Lower leg skin (tissue), 4 donors: ENCODE measurements at places on chromosomes 3 and 15. TPM values are rescaled to one million over a fixed set of nuclear protein-coding genes. Genes with fewer than 3 reads are reported as not detected.
A peak's percentile ranks its signal among the peaks of the same experiment; 100 is the strongest.

DNA sequence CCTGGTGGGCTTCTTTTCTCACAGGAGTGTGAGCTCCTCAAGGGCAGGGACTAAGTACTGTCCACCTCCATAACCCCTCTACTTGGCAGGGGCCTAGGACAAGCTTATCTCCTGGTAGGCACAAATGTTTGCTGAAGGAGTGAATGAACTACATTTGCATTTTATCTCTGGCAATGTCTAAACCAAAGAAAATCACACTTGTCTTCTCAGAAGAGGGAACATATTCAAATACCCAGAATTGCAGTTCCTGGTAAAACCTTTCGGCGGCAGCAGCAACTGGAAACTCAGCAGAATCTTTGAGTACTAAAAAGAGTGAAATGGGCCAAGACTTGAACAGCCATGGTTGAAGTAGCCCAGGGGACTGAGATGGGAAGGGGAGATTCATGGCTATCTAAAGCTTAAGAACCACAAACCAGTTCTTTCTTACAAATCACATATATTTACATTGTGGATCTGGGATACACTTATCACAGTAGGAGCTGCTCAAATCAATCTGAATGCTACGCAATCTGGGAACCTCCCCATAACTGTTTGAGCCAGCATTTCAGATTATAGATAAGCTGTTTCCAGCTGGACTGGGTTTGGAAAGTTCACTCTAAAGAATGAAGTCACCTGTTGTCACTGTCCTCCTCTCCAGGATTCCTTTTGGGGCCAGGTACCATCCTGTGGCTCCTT, 18.7 kb upstream of the PTPN9 start:
- no peak for DNase-seq

- DNase-seq: no peak
These were observed 854.4 kb downstream of the SQOR start for GRCh38 chr15:46489276-46489675.

GRCh38 chr15:40429068-40429710, 11.6 kb upstream of the BAHD1 start:
- no peak for DNase-seq

Gene MESD
- 18.3 TPM for total RNA-seq

- no peak for DNase-seq
These were observed 412.0 kb downstream of the FHIT start for GRCh38 chr3:60839246-60839645.

GRCh38 chr15:90230610-90231009, 3.1 kb downstream of the CIB1 start:
- no peak for DNase-seq

Gene SKOR1
- 1.2 TPM for total RNA-seq

GRCh38 chr15:73687351-73687750, 3.2 kb downstream of the CD276 start:
- DNase-seq: no peak

DNA sequence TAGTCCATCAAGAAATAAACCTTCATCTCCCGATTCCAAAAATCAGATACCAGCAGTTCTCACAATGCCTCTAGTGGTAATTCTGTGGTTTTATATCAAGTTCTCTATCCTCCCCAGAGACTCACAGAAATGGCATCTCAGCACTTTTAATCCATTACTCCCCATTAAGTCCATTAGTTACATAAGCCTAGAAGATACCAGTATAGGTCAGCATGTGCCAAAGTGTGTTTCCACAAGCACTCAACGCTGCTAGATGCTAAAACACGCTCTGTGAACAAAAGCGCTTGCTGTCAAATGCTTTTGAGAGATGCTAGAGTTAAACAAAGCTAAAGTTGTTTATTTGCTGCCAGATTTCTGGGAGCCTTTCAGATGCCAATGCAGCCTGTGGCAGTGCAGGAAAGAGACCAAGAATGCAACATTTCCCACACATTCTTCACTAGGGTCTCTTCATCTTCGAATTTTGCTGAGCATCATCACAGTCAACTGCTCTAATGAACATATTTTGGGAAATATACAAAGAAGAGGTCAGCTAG, 918.8 kb upstream of the CFAP20DC start:
- DNase-seq: no peak

DNA sequence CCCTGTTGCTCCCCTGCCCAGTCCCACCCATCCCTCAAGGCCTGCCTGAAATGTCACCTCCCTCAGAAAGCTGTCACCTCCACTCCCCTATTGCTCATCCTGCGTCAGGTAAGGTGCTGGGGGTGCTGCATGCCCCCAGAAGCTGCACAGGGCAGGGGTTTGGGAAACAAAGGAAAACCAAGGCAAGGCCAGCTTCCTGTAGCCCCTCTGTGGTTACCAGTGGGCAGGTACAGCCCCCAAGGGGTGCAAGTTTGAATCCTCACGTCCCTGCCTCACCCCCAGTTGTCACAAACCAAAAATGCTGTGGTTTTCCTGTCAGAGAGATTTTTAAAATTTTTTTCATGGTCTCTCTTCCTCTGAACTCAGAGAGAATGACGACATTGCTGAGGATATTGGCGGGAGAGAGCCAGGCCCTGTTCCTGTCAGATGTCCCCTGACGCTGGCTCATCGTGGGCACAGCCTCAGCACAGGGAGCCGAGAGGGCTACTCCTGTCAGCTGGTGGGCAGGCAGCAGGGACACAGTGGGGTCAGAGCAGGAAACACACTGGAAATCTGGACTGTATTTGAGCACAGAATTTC, 27.0 kb downstream of the PSTPIP1 start:
- DNase-seq: no peak

GRCh38 chr3:184261270-184261853, at the start of gene CAMK2N2:
Gene CAMK2N2, minus strand, starts transcription at chr3:184261553. Its CDS starts 268 bp downstream, at chr3:184261285.
- DNase-seq: no peak

GRCh38 chr3:69532547-69533224, 146.8 kb upstream of the FRMD4B start:
- no peak for DNase-seq

GRCh38 chr3:16929311-16929710, 44.6 kb downstream of the PLCL2 start:
- no peak for DNase-seq

- peak; percentile 60 for DNase-seq
These were observed 81.7 kb downstream of the CD47 start for GRCh38 chr3:108008931-108009639.

Gene UQCC5
- total RNA-seq: 1.3 TPM

Gene CYP1A2
- not detected for total RNA-seq

Gene DNAJC17
- total RNA-seq: 53.1 TPM

- no peak for DNase-seq
These were observed 595 bp downstream of the PDCD7 start for GRCh38 chr15:65132878-65133547.

DNA sequence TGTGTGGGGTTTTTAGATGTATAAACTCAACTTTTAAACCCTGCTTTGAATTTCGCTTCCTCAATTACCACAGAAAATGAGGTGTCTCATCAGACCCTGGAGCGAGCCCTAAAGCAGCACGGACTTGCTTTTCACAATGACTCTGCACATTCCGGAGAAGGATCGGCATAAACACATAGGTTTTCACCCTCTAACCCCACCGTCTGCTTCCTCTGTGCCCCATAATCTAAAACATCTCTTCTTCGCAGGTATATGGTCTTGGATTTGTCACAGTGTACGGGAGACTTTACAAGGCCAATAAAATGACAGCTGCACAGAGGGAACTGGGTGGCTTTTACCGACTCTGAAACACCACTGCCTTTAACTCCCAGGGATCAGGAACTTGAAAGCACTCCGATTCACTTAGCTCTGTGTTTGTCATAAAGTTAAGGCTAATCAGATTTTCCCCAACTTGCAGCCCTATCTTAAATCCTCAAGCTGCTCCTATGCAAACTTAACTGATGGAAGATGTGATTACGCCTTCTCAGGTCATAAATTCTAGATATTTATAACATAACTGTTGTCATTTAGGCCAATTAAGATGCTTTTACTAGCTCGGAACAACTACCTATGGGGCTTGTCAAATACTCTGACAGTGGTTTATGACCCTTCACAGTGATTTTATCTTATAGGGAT, 133.4 kb upstream of the WNT5A start:
- DNase-seq: no peak

GRCh38 chr3:100151024-100151707, 36.9 kb upstream of the FILIP1L start:
- no peak for DNase-seq

DNA sequence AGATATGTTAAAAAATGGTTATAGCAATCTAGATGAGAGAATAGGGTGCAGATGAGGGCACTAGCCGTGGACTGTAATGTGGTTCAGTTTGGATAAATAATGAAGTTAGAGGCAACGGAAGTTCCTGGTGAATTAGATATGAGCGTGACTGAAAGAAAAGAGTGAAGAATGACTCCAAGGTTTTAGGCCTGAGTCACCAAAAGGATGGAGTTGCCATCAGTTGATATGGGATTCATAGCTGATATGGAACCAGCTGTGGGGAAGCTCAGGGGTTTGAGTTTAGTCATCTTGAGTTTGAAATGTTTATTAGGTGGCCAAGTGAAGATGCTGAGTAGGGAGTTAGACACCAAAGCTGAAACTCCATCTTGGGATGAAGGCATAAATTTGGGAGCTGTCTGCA, 66.2 kb downstream of the SSR3 start:
- DNase-seq: no peak

GRCh38 chr3:79250746-79251145, 517.1 kb downstream of the ROBO1 start:
- DNase-seq: no peak

Gene CACNA1D
- total RNA-seq: 3.9 TPM

Gene GOLGA6C
- 0.69 TPM for total RNA-seq

DNA sequence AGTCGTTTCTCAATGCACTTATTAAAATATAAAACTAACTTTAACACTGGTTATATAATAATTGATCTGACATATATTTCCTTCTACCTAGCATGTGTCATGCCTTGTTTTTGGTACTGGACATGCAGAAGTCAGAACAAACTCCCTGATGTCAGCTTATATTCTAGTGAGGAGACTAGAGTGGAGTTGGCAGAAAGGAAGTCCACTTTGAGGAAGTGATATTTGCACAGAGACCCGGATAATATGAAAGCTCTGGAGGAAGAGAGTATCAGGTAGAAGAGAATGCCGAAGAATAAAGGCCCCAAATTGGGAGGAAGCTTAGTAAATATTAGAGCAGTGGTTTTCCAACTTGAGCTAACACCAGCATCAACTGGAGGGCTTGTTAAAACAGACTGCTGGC, 24.6 kb upstream of the ZNF280D start:
- no peak for DNase-seq

Gene ITIH1
- not detected for total RNA-seq

Gene C3orf33
- total RNA-seq: 1.6 TPM

GRCh38 chr3:126125341-126125740, 41.4 kb upstream of the SLC41A3 start:
- no peak for DNase-seq
